Umbilical cord (tissue), 2 donors: ENCODE measurements at places on chromosomes 1 and 21. TPM values are rescaled to one million over a fixed set of nuclear protein-coding genes. Genes with fewer than 3 reads are reported as not detected.
A peak's percentile ranks its signal among the peaks of the same experiment; 100 is the strongest.

DNA sequence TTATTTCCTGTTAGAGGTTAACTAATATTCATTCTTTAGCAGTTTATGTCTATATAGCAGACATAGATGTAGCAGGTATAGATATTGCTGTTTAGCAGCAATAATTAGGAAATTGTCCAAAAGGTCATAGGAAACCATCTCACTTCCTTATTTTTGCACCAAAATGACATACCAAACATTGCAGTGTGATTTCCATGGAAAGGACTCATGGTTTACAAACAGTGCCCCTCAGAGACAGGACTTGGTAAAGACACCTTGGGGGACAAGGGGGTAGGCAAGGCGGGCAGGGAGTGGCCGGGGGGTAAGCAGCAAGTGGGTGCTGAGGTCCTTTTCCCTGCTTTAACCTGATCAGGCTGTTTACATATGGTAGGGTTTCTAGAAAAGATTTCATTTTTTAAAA, 30.5 kb downstream of the BATF3 start:
- peak; percentile 15 for DNase-seq

DNA sequence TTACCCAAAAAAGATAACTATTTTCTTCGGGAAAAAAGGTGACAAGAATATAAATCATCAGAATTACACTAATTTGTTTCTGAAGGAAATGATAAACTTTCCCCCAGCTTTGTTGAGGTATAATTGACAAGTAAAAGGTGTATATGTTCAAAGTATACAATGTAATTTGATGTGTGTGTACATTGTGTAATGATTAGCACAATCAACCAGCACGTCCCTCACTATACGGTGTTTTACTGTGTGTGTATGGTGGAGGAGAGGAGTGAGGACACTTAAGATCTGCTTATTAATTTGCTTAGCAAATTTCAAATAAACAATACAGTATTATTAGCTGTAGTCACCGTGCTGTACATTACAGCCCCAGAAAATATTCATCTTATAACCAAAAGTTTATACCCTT, 77.7 kb downstream of the CAMTA1 start:
- no peak for DNase-seq

DNA sequence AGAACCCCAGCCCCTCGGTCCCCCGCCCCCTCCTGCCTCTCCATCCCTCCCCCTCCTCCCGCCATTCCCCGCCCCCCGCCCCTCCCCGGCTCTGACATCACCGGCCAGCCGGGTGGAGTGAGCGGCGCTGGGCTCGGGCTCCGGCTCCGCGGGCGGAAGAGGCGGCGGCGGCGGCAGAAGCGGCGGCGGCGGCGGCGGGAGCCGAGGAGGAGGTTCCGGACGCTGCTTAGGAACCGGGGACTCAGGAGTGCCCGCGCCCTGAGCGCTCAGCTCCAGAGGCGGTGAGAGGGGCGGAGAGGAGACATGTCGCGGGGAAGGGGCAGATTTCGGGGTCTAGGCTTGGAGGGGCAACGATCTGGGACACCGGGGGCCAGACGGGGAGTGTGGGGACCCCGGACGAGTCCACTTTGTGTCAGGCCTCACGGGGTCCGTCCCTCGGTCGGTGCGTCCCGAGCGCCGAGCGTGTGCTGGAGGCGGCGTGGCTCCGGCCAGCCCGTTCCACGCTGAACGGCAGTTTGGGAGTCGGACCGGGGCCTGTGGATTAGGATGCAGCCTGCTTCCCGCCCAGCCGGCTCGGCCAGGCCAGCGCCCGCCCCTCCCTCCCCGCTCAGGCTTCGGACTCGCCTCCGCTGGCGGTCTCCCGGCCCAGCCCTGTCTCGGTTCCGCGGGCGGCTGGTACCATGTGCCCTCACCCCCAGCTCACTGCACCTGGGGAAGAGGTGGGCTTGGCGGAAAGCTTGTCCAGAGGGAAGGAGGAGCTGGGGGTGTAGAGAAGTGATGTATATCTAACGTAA, at the start of gene PEA15:
Gene PEA15 (plus strand): TSS at position 143 of the 794 bp plus-strand sequence. CDS start 6,161 bp downstream, outside the sequence.
- peak; percentile 79 for DNase-seq

The PTAFR gene
- 3.4 TPM for total RNA-seq

The SPRR5 gene
- not detected for total RNA-seq
